ENCODE measurements at places on chromosomes 4 and X. TPM values are rescaled to one million over a fixed set of nuclear protein-coding genes. Genes with fewer than 3 reads are reported as not detected.

GRCh38 chrX:131783555-131784308 lies 239.4 kb upstream of the STK26 start:
- DNase-seq = no peak

GRCh38 chrX:39907964-39908661 lies 189.6 kb downstream of the BCOR start:
- no peak for DNase-seq

- peak; percentile 85 for DNase-seq
Observed at GRCh38 chrX:129957241-129958082, 25.0 kb upstream of the BCORL1 start.

GRCh38 chr4:3682236-3683076 lies 83.7 kb upstream of the ADRA2C start:
- no peak for DNase-seq

- DNase-seq = no peak
Observed at GRCh38 chr4:3530663-3531254, 1.5 kb downstream of the LRPAP1 start.

The USP26 gene
- total RNA-seq = not detected

The TMEM271 gene
- total RNA-seq = not detected

The CXCL8 gene
- 10.8 TPM for total RNA-seq

The AMBN gene
- not detected for total RNA-seq

Data from activated CD4-positive, alpha-beta T cell treated with anti-CD3 and anti-CD28 coated beads, Interleukin-2, amount 10 ng/mL, durations not matched to agents 24 days and 14 days (primary cell).